ENCODE measurements at places on chromosomes 4 and X.

DNA sequence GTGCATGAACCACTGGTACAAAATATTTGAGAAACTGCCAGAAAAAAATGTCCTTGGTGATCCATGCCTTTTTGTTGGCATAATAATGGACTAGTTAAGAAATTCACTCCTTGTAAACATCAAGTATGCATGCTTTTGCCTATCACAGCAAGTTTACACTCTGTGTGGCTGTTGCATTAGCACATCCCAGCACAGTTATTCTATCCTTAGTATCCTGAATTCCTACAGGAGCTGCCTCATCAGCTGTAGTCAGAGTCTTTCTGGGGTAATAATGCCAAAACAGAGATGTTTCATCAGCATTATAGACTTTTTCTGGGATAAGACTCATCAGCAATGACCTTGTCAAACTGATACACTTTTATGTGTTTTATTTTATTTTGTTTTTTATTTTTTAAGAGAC, 82.8 kb downstream of the CHIC2 start:
- no peak for DNase-seq

- DNase-seq = no peak
Observed at GRCh38 chrX:10414156-10414824, 206.1 kb downstream of the MID1 start.

DNA sequence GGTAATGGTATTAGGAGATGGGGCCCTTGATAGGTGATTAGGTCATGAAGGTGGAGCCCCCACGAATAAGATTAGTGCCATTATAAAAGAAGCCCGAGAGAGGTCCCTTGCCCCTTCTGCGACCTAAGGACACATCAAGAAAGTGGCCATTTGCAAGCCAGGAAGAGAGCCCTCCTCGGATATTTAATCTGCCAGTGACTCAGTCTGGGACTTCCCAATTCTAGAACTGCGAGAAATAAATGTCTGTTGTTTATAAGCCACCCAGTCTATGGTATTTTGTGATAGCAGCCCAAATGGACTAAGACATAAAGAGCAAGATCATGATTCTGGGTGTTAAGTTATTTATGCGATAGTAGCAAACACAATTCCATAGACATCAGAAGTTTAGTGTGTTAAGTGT, 192.2 kb downstream of the LDB2 start:
- no peak for DNase-seq

GRCh38 chr4:81757691-81758090, 286.0 kb upstream of the RASGEF1B start:
- no peak for DNase-seq

DNA sequence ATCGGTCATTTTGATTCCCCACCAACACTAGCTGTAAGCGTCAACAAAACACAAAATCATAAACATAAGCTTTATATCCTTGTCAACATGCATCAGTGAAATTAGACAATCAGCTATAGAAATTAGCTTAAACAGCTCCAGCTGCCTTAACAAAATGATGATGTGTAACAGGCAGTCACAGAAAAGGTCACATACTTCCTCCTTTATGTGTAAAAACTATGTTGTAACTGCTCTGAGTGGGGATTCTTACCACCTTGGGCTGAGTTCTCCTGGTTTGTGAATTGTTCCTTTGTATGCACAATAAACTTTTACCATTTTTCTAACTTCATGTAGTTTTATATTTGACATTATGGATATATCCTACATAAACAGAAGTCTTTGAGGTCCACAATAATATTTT, 73.9 kb upstream of the MAP9 start:
- DNase-seq = no peak

GRCh38 chrX:10102046-10102704, 54.6 kb upstream of the CLCN4 start:
- DNase-seq = no peak

DNA sequence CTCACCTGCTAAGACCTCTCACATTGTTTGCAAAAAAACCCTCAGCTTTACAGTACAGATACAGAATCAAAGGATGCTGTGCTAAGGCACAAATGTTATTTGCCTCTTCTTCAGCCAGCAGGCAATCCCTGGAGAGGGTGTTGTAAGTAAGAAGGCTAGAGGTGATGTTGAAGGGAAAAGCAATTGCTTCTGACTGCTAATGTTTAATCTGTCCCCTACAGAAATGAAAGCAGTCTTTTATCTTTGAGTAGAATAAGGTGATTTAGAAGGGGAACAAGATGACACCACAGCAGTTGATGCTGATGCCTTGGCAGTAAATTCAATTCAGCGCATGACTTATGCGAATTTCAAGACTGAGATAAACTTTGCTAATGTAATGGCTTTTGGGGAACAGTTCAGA, 1064.8 kb upstream of the IGFBP7 start:
- DNase-seq = no peak

GRCh38 chrX:12489341-12489740, 301.9 kb upstream of the PRPS2 start:
- no peak for DNase-seq

- no peak for DNase-seq
Observed at GRCh38 chrX:16718824-16719333, 533 bp upstream of the SYAP1 start.

DNA sequence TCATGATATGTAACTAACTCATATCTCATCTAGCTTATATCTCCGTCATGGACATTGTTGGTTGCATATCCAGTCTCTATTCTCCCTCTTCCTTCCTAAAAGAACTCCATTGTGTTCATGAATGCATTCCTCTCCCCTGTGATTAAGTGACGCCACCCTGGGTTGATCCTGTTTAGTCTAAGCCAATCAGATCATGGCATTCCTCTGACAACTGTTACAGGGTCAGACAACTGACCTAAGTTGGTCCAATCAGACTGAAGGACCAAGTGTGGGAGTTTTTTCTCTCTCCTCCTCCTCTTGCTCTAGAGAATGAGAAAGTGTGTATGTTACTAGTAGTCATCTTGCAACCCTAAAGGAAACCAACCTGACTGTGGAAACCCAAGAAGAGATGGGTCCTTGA, 3.6 kb downstream of the APOO start:
- no peak for DNase-seq

- no peak for DNase-seq
Observed at GRCh38 chr4:153383131-153383530, 38.6 kb downstream of the MND1 start.

DNA sequence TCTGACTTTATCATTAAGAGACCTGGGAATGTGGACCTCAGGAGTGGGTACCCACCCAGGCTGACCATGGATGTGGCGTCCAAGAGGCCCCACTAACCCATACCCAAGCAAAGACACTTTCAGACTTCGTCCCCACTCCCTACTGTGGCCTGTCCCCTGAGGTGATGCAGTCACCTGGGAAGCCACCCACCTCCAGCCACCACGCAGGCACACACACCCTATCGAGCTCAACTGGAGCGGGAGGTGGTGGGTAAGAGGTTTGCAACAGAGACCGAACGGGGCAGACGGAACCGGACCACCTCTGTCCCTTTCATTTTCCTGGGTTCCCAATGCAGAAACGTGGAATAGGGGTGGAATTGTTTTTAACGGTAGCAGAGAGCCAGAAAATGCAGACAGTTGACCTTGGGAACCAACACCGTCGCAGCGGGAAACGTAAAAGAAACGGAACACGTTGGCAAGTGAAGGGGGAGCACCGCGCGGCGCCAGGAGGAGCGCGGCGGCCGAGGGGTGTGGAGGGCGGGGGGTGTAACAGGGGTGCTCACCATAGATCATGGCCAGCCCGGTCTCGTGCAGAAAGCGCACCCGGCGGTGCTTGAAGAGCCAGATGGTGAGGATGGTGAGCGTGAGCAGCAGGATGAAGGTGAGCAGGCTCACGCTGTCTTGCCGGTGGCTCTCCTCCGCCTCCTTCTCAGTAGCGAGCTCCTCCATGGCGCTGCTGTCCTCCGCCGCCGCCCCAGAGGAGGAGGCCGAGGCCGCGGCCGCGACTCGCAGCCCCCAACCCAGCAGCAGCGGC, 559 bp downstream of the SLC9A7 start:
- DNase-seq = no peak

Measured in GM13976 (cell line).